ENCODE measurements at places on chromosomes 6 and 20. TPM values are rescaled to one million over a fixed set of nuclear protein-coding genes. Genes with fewer than 3 reads are reported as not detected.

AVP gene
- not detected for polyA plus RNA-seq

ZNF334 gene
- polyA plus RNA-seq = 5.5 TPM

RAB44 gene
- 0.04 TPM for polyA plus RNA-seq

RHAG gene
- polyA plus RNA-seq = not detected

SLC22A3 gene
- 34.6 TPM for polyA plus RNA-seq

SPTLC3 gene
- polyA plus RNA-seq = 9.7 TPM

CCND3 gene
- polyA plus RNA-seq = 23.9 TPM

GMNN gene
- polyA plus RNA-seq = 26.7 TPM

Data from ovary (tissue), 10 donors.